ENCODE measurements at places on chromosomes 7 and 10.

DNA sequence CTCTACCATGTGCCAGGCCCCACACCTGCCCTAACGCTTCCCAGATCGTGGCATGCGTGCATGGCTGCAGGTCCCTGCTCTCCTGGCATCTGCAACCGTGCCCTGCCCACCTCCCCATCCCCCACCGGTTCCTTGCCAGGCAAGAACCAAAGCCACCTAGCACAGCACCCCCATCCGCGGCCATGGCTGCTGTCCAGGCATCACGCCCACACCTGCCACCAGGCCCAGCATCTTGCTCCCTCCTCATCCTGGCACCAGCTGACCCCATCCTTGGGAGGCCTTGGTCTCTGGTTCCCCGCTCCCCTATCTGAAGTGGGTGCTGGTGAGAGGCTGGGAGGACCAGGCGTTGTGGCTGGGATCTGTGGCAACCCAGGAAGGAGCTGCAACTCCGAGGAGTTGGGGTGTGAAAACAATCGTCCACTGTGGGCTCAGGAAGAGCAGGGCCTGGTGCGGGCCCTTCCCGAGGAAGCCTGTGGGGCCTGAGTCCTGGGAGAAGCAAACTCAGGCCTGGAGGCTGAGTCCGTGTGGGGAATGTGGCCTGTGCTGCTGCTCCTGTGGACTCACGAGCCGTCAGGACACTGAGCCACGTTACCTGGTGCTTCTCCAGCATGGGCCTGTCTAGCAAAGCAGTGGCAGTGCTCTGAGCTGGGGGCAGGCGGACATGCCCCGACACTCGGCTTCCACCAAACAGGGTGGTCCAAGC lies 417.1 kb downstream of the DNAJB6 start:
- no peak for DNase-seq

- no peak for DNase-seq
Measured at GRCh38 chr10:1035201-1035600, 9.5 kb upstream of the IDI2 start.

DNA sequence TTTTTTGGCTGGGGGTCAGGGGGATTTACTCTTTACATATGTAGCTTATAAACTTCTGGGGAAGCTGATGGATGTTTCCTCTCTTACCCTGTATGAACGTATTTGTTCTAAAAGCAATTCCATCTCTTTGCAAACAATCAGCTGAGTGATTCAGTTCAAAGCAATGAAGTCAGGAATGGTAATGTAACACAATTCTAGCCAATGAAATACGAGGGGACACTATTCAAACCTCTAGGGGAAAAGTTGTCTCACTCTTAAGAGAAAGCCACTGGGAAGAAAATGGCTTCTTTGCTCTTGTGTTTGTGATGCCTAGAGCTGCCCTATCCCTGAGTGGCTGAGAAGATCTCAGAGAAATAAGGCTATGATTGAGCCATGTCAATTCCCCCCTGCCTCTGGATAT lies 134.8 kb upstream of the SEMA3C start:
- DNase-seq, result no peak

DNA sequence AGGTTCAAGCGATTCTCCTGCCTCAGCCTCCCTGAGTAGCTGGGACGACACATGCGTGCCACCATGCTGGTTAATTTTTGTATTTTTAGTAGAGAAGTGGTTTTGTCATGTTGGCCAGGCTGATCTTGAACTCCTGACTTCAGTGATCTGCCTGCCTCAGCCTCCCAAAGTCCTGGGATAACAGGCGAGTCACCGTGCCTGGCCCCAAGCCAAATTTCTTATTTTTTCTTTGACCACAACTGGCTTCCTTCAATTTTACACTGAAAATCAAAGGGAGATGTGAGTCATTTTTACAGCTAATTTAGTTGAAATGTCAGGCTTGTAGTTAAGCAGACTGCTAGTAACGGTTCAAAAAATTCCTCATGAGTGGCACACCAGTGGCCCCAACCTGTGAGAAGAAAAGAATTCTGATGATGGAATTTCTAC lies 7.8 kb downstream of the RNF216 start:
- no peak for DNase-seq

GRCh38 chr7:72268090-72268489 lies 144.0 kb downstream of the CALN1 start:
- DNase-seq, result no peak

GRCh38 chr7:9719303-9719702 lies 1254.4 kb upstream of the PHF14 start:
- no peak for DNase-seq

GRCh38 chr7:140896996-140897395 lies 27.7 kb downstream of the BRAF start:
- DNase-seq, result no peak

DNA sequence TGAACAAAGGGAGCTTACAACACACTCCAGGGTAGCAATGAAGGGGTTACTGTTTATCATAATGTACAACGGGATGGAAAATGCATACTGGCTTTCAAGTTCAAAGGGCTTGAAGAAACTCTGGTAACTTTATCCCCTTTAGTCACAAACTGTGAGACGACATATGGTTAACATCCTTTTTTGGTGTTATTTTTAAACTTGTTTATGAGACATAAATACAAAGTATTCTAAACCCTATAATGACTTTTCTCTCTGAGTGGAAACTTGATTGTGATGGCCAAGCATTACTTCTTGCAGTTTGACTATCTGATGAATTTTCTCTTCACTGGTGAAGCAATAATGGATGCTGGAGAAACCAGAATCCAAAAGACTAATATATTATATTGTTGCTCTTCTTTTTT lies 62.0 kb upstream of the SEMA3A start:
- no peak for DNase-seq

GRCh38 chr7:32299133-32299702 lies 191.0 kb downstream of the LSM5 start:
- no peak for DNase-seq

DNA sequence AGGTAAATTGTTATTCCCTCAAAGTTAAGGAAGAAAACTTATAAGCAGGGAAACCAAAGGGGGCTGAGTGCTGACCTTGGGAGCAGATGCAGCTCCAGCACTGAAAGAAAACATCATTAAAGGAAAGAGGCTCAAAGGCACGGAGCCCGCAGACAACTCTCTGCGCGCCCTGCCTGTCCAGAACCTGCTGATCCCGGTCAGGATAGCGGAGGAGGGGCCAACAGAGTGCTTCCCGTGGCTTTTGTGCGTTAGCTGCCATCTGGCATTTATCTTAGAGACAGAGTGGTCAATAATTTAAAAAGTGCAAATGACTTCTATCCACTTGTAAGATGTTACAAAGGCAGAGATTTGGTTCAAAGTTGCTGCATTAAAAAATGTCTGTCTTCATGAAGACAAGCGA lies 162.1 kb downstream of the FANK1 start:
- DNase-seq, result no peak

DNA sequence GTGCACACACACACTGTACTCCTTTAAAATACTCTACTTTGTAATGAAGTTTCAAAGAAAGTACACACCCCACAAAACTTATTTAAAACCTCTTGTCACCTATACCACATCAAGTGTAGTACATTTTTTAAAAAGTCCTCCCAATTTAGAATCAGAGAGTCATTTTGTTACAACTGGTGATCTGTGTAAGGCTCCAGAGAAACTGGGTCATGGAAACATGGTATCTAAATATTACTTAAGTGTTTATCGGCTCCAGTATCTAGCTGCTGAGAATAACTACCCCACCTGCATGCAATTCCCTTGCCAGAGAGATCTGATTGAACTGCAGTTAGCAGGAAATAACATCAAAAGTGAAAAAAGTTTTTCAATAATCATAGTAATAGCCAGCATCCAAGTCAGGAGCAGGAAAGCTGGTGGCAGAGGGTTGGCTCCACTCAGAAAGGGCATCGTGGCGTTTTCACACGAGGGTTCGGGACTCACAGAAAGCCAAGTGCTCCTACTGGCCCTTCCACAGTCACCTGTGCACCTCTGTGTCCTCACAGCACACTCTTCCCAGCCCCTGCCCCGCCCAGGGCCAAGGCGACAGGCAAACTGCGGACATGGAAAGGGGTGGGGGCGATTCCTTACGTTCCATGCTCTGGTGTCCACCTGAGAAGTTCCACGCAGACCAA lies 6.5 kb downstream of the RGS10 start:
- DNase-seq, result no peak

- DNase-seq, result peak; percentile 82
Measured at GRCh38 chr7:150322833-150323681, at the start of the genes ACTR3C and LRRC61. TSS of gene ACTR3C (minus strand) at chr7:150323545. CDS start at chr7:150295296, 28,249 bp downstream. TSS of gene LRRC61 (plus strand) at chr7:150323355. CDS start at chr7:150336862, 13,507 bp downstream.

DNA sequence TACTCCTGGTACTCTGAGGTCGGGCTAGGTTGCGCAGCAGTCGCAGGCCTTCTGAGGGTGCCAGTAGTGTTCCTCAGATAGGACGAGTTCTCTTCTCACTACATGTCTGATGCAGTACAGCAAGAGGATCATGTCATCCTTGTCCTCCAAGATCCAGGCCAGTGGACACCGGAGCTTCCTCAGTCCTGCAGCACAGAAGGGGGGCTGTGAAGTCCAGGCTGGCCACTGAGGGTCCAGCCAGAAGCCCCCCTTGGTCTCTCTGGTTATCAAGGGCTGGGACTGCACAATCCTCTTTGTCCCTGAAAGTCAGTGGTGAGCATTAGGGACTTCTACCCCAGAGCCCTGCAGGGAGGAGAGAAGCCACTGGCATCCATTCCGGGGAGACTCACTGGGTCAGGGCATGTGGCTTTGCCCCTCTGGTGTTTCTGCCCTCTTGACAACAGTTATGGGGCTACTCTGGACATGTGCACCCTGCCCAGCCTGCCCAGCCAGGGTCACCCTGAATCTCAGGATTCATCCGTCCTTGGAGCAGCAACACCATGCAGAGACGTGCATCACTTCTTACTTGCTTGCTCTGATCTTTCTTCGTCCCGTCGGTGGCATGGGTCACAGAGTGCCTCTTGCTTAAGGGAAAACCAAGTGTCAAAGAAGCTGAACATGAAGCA lies 125.7 kb downstream of the ADCY1 start:
- peak; percentile 41 for DNase-seq

DNA sequence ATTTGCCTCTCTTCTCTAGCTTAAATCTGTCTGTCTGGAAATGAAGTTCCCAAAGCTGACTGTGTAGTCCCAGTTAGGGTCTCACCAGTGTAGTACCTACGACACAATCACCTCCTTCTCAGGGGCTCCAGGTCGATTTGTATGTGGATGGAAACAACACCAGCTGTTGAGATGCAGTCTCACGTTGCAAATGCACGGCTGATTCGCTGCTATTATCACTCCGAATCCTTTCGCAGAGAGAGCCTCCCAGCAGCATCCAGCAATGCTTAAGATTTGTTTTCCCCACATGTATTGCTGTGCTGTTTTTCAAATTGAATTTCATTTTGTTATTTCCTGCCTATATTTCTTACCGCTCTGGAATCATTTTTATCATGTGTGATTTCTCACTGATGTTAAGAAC lies 16.3 kb downstream of the VSTM4 start:
- DNase-seq, result no peak

DNA sequence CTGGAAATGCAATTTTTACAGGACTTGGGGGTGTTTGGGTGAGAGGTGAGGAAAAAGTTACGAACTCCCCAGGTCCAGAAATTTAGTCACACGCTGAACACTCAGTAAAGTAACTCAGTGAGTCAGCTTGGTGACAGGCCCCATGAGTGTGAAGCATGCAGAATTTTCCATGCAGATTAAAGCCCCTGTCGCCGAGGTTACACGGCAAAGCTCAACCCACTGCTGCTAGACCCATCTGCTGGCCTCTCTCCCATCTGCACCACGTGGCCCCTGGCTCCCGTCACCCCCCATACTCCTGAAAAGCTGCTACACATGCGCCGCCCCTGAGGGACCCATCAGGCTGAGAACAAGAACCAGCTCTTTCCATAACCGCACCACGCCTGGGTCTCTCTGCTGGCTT lies 7.0 kb upstream of the MMP21 start:
- DNase-seq, result no peak

GRCh38 chr7:108140671-108141070 lies 10.5 kb upstream of the LAMB4 start:
- no peak for DNase-seq

- DNase-seq, result no peak
Measured at GRCh38 chr7:40579401-40579800, 444.6 kb downstream of the SUGCT start.

- no peak for DNase-seq
Measured at GRCh38 chr7:99221866-99222265, 14.0 kb upstream of the KPNA7 start.

- DNase-seq, result no peak
Measured at GRCh38 chr7:44212018-44212417, 11.2 kb downstream of the YKT6 start.

DNA sequence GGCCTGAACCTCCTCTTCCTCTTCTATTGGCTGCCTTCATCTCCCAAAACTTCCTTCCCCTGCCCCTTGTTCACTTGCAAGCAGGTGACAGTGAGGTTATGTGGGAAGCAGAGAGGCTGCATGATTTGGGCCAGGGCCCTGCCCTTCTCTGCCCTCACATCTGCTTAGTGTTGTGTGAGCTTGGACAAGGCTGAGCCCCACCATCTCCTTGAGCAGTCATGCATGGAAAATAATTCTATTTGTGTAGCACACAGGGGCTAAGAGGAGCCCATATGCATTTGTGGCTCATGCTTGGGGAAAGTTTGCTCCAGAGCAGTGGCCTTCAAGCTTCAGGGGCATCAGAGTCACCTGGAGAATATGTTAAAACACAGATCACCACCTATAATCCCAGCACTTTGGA lies 26.8 kb upstream of the AQP1 start:
- no peak for DNase-seq

DNA sequence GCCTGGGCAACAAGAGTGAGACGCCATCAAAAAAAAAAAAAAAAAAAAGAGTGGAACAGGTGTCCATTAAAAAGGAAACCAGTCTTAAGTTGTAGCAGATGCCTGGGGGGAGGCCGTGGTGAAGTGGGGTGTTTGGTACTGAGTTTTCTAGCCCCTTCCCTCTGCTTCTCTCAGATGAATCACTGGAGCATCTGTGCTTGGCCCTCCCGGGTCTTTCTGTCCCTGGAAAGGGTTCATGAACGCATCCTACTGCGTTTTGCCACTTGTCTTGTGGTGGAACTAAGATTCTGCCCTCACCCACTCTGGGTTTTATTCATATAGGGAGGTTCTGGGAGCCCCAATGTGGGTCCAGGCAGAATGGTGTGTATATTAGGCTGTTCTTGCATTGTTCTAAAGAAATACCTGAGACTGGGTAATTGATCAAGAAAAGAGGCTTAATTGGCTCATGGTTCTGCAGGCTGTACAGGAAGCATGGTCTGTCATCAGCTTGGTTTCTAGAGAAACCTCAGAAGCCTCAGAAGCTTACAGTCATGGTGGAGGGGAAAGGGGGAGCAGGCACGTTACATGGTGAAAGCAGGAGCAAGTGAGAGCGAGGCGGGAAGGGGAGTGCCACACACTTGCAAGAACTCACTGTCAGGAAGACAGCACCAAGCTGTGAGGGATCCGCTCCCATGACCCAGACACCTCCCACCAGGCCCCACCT lies 63.5 kb downstream of the CAMK1D start:
- DNase-seq, result no peak

GRCh38 chr7:7971308-7972040 lies 2.9 kb downstream of the GLCCI1 start:
- no peak for DNase-seq

Data from left lobe of liver (tissue), 2 donors.